ENCODE measurements at places on chromosomes 1 and 21.

DNA sequence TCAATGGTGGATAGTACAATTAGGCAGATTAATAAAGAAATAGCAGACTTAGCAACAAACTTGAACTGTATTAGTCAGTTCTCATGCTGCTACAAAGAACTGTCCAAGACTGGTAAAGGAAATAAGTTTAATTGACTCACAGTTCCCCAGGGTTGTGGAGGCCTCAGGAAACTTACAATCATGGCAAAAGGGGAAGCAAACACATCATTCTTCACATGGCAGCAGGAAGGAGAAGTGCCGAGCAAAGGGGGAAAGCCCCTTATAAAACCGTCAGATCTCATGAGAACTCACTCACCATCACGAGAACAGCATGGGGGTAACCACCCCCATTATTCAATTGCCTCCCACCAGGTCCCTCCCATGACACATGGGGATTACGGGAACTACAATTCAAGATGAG, 27.1 kb upstream of the PDE4B start:
- no peak for DNase-seq

- DNase-seq: no peak
Measured at GRCh38 chr1:109768820-109769219, 5.1 kb upstream of the EPS8L3 start.

DNA sequence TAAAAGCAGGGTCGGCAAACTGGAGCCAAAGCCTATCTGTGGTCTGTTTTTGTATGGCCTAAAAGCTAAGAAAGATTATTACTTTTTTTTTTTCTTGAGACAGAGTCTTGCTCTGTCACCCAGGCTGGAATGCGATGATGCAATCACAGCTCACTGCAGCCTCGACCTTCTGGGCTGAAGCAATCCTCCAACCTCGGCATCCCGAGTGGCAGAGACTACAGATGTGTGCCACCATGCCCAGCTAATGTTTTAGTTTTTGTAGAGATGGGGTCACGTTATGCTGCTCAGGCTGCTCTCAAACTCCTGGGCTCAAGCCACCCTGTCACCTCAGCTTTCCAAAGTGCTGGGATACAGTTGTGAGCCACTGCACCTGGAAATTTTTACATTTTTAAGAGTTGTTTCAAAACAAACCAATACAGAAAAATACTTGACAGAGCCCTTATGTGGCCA, 6.5 kb upstream of the GLRX2 start:
- DNase-seq: no peak

- DNase-seq: no peak
Measured at GRCh38 chr21:25421321-25422028, 185.8 kb downstream of the MRPL39 start.

- no peak for DNase-seq
Measured at GRCh38 chr1:192573499-192573898, 2.1 kb upstream of the RGS1 start.

DNA sequence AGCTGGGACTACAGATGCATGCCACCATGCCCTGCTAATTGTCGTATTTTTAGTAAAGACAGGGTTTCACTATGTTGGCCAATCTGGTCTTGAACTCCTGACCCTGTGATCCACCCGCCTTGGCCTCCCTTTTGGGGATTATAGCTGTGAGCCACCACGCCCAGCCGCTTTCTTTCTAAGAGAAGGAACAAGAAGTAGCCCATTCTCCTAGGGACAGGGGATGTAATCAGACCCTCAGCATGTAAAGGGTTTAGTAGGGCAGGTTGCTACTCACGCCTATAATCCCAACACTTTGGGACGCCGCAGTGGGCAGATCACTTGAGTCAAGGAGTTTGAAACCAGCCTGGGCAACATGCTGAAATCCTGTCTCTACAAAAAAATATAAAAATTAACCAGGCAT, 189.7 kb downstream of the TOMM20 start:
- DNase-seq: no peak
